ENCODE measurements at places on chromosomes 5 and 9. TPM values are rescaled to one million over a fixed set of nuclear protein-coding genes. Genes with fewer than 3 reads are reported as not detected.

DNA sequence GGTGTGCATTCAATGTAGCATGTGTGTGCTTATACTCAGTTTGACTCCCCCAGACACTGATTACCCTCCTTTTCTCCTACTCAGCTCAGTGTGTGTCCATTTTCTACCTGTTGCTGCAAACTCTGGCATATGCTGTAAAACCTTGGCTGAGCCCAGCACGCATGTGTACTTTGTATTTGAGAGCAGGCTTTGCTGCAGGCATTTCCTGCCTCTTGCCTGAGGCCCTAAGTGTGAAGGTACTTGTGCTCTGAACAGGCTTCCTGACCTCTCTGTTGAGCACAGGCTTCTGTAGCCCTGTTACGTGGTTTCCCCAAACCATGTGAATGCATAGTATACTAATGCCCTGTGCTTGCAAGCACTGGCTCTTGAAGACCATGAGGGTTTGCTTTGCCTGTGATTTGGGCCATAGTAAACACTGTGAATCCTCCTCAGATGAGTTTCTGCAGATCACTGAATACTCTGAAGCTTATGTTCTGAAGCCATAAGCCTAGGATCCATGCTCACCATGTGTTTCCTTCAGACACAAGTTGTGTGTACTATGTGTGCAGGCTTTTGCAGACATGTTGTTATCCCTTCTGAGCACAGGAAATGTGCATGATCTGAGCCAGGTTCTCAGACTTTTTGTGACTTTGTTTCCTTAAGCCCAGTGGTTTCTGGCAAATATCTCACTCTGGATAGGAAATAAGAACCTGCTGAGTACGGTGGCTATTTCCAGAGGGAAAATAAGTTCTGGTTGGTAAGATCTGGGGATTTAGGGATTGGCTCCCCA is 124.9 kb upstream of the RUSC2 start:
- no peak for DNase-seq

DNA sequence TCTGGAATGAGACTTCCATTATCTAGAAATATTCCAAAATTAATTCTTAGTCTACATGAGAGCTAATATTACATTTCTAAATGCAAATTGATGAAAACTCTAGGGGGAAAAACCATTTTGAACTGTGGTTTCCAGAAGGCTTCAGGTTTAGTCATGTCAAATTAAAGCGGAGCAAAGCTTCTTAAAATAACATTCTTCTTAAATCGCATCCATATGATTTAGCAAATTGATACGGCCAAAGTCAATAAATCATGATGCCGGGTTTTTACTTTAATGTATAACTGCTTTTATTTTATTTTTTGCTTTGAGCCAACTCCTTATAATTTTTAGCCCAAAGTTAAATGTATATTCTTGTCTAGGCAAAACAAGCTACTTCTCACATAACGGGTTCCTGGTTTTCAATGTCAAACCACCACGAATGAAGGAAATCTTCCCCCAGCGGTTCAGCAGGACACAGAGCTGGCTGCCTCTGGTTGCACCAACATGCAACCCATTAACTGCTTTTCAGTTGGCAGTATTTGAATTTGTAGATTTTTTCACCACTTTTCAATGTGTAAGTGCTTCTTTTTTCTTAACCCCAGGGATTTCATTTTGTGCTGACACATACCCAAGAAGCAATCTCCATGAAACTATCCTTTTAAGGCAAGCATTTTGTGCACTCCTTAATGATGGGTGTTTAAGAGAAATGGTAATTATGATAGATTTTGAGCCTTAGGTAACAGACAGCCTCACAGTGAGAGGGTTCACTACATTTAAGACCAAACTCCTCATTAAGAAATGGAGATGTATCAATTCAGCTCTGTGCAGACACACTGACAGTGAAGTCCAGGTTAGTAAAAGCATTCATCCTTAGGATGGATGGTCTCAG is 35.5 kb downstream of the EFNA5 start:
- no peak for DNase-seq

- DNase-seq, result no peak
Observed at GRCh38 chr9:77547106-77547730, 100.9 kb downstream of the GNA14 start.

DNA sequence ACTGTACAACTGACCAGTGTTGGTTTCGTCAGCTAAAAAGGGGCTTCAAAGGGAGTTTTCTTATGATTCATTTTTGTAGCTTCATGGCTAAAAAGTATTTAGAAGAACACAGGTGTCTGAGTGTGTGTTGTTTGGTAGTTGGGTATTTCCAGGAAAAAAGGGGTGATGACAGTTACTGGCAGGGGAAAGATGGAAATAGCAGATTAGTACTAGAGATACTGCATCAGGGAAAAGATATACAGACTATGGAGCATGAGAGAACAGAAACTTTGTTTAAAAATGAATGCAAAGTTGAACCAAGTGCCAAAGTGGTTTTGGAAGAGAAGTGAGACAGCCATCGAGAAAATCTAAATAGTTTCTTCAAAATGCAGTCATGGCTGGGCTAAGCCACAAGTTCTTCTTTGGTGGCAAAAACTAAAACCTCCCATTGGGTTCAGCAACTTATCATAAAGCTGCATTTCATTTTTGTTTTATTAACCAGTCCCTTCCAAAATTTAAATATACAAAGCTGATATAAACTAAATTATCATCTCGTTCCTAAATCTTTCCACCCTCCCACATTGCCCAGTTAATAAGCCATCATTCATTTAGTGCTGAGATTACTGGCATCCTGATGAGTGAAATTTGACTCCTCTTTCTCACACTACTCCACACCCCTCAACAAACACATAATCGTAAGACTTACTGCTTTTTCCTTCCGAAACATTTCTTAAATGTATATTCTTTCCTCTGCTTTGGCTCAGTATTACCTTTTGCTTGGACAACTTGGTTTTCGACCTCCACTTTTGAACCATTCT is 33.5 kb downstream of the ELL2 start:
- DNase-seq, result no peak

GRCh38 chr5:42397267-42397666 is 26.0 kb upstream of the GHR start:
- DNase-seq, result no peak

DNA sequence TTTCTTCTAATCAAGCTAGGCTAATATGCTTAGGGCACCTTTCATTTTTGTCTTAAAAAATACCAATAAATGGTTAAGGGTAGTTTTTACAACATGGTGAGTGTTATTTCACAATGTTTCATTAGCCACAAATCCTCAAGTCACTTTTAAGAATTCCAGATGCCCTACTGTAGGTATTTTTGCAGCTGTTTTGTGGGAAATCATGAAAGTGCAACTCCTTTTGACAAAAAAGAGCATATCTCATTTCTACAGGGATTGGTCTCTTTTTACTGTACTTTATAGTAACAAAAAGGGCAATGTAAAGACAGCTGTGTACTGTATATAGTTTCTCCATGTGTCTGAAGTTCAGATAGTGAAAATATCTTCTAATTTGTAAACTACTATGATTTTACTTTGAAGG is 28.3 kb upstream of the GAS1 start:
- DNase-seq, result no peak

DNA sequence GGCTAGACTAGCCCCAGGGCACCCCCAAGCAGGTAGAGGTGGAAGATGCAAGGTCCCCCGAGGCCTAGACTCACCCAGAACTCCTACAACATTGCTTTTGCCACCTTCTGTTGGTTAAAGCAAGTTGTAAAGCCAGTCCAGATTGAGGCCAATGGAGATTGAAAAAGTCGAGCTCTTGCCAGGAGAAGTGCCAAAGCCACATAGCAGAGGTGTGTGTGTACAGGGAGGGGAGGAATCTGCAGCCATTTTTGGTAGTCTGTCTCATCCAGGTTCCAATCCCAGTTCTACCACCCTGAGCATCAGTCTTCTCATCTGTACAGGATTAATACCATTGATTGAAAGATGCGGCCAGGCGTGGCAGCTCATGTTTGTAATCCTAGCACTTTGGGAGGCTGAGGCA is 12.3 kb upstream of the URM1 start:
- DNase-seq, result no peak

DNA sequence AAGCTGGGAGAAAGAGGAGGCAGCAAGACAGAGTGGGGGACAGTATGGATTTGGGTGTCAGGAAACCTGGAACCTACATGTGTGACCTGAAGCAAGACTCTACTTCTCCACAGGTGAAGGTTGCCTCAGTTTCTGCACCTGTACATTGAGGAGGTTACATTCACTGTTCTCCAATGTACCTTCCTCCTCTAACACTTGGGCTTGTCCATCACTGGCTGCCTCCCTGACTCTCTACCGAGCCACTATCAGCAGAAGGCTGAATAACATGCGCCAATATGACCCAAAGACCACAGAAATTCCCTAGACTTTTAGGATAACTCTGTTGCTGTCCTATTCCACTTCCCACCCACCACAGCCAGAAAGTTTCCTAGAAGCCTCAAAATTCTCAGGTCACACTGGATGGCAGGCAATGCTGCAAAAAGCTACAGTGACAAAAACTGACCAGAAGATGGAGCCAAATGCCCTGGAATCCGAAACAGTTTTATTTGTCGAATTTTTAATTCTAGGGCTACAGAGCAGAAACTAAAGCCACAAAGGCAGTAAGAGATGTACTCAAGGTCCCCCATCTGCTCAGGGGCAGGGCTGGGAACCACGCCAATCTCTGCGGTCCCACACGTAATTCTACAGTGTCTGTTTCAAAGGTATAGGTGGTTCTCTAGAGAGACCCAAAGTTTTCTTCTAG is 64.4 kb downstream of the FAM114A2 start:
- no peak for DNase-seq

GRCh38 chr5:161399996-161400562 is 146.4 kb downstream of the GABRB2 start:
- no peak for DNase-seq

GRCh38 chr5:177479774-177480173 is 6.3 kb upstream of the DBN1 start:
- DNase-seq, result no peak

GRCh38 chr5:10467281-10468198 is 25.9 kb downstream of the ROPN1L start:
- no peak for DNase-seq

DNA sequence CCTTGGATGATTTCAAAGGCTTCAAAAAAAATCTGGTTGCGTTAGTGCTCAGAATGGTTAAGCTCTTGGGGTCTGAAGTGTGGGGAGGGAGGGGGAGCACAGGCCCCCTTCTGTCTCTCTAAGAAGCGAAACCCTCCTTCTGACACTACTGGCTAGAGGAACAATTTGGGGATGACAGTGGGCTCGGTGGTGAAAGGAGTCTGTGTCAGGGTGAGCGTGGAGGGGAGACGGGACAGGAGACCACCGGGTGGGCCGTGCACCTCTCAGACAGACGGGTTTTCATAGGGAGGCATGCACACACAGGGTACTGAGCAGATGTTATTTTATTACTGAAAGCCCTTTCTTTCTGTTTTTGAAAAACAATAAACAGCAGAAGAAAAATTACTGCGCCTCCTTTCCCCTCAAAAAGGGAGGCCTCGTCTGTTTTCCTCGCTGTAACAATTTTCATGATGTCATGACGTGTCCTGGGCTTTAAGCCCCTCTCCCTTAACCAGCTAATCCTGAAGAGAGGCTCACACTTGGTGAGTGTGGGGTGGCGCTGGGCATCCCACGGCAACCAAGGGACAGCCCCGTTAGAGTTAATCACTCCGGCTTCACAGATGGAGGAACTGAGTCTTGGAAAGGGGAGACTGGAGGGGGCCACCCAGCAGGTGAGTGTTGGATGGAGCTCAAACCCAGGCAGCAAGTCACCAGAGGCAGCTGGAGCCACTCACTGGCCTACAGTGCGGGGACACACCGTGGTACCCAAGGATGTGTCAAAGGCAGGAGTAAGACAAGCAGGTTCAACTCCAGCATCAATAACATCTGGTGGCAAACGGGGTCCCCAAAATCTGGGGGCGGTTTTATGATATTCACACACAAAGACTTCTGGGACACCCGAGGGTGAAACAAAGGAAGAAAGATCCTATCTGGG is 53.4 kb downstream of the PTCH1 start:
- DNase-seq, result no peak

- DNase-seq, result no peak
Observed at GRCh38 chr5:179227229-179227579, 118.1 kb downstream of the ADAMTS2 start.

DNA sequence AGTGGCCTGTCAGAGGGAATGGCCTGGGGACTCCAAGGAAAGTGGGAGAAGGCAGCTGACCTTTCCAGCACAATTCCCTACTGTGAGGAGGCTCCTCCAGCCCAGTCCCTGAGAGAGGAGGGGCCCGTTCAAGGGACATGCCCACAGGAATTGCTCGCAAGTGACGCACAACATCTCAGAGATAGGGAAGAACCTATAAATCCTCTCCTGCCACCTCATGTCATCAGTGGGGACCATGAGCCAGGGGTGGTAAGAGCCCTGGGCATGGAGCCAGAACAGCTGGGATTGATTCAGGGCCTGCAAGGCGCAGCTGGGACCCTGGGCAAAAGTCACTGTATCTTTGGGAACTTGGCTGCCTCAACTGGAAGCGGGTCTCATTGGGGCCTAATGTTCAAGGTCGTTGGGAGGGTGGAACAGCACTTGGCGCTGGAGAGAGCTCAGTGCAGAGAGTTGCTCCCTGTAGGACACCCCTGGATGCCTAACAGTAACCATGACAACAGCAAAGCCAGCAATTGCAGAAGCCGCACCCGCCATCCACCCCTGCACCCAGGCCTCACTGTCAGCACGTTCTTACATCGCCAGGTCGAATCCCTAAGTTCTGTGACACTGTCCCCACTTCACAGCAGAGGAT is 41.3 kb upstream of the ORM1 start:
- no peak for DNase-seq

- no peak for DNase-seq
Observed at GRCh38 chr9:124969401-124969800, 28.5 kb upstream of the GOLGA1 start.

GRCh38 chr5:127353327-127353726 is 62.7 kb downstream of the MEGF10 start:
- no peak for DNase-seq

GRCh38 chr9:116381350-116381749 is 227.8 kb downstream of the PAPPA start:
- DNase-seq, result no peak

PHYHD1 gene
- total RNA-seq, result 0.20 TPM

CCNH gene
- 42.4 TPM for total RNA-seq

BAAT gene
- 0.30 TPM for total RNA-seq

RORB gene
- not detected for total RNA-seq

PDE8B gene
- not detected for total RNA-seq

C9orf43 gene
- 1.4 TPM for total RNA-seq

FOXD4L6 gene
- not detected for total RNA-seq

DMRTA1 gene
- total RNA-seq, result not detected

CTNND2 gene
- not detected for total RNA-seq

ITK gene
- total RNA-seq, result 227 TPM

PCDHGB3 gene
- total RNA-seq, result 0.19 TPM
